ENCODE measurements at places on chromosomes 6 and 20.

DNA sequence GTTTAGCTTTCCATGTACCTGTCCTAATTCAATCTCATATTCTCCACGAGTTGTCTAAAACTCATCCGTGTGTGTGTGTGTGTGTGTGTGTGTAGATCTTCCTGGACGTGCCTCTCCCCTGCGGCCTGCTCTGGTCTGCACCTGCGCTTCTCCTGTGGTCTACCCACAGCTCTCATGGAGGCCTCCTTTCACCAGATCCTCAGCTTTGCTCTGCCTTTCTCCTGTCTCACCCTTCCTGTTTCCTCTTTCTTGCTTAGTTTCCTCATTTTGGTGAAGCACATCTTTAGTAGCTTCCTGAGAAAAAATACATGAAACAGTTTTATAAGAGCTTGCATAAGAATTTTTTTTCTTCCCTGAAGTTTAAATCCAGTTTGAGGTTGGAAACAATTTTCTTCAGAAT lies 18.1 kb downstream of the SLX4IP start:
- no peak for DNase-seq

GRCh38 chr20:49460131-49460530 lies 22.3 kb downstream of the KCNB1 start:
- DNase-seq = no peak

- no peak for DNase-seq
Observed at GRCh38 chr6:144315981-144316861, 31.1 kb downstream of the UTRN start.

DNA sequence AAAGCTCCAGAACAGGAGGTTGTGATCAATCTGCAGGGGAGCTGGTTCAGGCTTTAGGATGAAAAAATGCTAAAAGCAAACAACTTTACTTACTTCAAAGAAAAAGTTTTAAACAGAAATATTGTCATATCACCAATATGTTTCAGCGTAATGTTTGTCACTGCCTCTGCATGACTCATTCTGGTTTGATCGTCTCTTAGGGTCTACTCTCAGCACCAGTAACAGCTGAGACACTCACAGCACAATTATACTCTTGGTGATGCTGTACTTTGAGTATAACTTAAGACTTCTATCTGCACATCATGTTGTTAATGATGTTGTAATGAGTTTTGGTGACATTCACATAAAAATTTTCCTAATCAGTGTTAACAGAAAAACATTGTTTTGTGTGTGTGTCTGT lies 665.4 kb downstream of the EPM2A start:
- no peak for DNase-seq

GRCh38 chr6:139154881-139155547 lies 20.1 kb downstream of the HECA start:
- DNase-seq = no peak

Measured in GM12892 (cell line).